ENCODE measurements at places on chromosomes 1 and 21.

GRCh38 chr1:239944666-239945065, 147.0 kb upstream of the FMN2 start:
- no peak for DNase-seq

DNA sequence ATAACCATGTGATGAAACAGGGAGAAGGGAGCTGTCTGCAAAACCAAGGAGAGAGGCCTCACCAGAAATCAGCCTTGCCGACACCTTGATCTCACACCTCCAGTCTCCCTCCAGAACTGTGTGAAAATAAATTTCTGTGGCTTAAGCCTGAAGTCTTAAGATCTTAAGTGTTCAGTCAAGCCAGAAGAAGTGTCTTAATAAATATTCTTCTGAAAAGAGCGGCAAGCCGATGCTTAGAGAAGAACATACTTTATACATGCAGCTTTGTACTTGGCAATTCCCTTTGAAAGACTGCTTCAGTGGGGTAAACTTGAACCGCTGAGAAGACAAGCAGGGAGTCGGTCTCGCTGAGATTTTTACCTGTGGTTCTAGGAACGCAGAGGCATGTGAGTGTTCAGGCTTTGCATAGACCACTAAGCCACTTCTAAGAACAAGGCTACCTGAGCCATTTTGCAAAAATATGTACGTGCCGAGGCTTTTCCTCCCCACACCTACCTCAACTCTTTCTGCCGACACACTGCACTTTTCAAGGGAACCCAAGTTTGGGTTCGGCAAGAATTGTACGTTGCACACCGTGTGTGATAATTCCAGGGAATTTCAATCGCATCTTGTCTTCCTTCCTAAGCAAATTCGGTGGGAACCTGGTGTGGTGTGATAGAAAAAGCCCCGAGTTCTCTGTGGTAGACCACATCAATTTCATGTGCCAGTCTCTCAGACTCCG, 3.4 kb downstream of the RUNX1 start:
- no peak for DNase-seq

- DNase-seq: no peak
Observed at GRCh38 chr1:10671622-10672342, 124.7 kb downstream of the CASZ1 start.

GRCh38 chr1:161987303-161987702, 36.4 kb downstream of the OLFML2B start:
- DNase-seq: no peak

GRCh38 chr1:209879539-209879938, 51.8 kb downstream of the UTP25 start:
- DNase-seq: no peak

DNA sequence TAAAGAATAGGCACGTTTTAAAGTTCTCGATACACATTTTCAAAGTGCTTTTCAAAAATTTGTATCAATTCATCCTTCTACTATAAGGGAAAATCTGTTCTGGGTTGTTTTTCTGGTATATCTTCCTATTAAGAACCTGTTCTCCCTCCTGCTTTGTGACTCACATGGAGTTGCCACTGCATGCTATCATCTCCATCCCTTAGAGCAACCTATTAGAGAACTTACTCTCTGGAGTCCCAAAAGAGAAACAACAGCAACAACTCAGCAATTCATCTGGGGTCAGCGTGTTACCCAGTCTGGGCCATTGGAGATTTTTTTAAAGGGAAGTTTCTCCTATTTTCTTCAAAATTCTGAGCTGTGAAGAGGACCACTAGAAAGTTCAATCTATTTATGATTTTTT, 227.4 kb downstream of the HLX start:
- DNase-seq: no peak

DNA sequence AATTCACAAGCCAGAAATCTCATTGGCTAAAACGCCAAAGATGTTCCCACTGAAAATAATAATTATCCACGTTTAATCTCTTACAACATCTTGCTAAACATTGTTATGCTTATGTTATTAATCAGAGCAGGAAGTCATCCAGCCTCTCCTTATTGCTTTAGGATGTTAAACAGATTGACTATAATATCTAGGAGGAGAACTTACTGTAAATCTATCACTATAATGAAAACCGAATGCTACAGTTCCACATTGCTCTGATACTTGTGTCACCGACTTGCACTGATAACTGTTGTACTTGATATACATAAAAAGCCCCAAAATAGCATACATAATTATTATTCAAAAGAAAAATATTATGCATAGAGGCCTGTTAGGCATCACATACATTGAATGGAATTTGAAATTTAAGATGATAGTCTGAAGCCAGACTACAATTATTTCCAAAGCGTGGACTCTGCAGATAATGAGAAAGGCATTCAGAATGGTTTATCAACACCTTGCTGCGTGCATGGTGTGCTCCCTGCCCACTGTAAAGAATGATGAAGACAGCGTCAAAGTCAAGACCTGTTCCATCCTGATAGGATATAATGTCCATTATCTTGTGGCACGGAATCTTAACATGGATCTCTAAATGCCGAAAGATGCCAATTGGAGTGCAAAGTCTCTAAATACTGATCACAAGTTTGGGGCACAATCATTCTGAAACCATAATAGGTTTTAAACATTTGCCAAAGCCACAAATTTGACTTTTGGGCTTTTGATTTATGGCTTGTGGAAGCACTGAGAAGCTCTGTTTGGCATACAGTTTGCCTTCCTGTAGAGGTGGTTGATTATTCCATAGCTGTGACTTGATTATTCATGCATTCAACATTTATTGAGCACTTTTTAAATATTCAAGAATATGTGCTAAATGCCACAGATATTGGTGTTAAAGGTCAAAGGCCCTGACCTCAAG, 71.3 kb downstream of the CRB1 start:
- no peak for DNase-seq

- DNase-seq: no peak
Observed at GRCh38 chr1:186948535-186948934, 119.8 kb downstream of the PLA2G4A start.
